ENCODE measurements at places on chromosomes 7 and 10.
A peak's percentile ranks its signal among the peaks of the same experiment; 100 is the strongest.

DNA sequence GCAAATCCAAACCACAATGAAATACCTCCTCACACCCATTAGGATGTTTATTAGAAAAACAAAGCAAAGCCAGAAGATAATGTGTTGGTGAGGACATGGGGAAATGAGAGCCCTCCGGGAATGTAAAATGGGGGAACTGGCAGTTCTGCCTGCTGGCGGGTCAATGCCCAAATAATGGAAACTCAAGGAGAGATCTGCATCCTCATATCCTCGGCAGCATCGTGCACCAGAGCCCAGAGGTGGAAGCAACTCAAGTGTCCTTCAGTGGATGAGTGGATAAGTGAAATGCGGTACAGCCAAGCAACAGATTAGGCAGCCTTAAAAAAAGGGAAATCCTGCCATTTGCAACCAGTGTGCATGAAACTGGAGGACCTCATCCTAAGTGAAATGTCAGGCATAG is 325.2 kb downstream of the WDR37 start:
- no peak for DNase-seq

GRCh38 chr7:99837649-99838361 is 10.0 kb downstream of the CYP3A43 start:
- no peak for DNase-seq

- no peak for DNase-seq
Observed at GRCh38 chr10:104678658-104679057, 37.6 kb downstream of the SORCS3 start.

- DNase-seq = no peak
Observed at GRCh38 chr10:123297175-123297574, 143.0 kb downstream of the BUB3 start.

DNA sequence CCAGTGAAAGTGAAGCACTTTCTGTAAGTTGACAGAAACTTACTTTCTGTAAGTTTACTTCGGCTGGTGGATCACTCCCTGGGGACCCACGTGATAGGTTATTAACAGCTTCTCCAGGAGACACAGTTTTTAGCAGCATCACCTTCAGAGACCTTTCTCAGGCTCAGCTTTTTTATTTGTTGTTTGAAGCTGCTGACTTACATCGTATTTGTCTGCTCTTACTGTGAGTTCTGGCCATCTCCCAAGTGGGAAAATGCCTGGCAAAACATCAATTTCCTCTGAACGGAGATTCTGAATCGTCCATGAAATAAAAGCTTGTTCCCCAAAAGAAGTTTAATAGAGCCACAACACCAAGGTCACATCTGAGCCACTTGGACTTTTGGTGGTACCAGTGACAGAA is 178.7 kb upstream of the PODXL start:
- no peak for DNase-seq

DNA sequence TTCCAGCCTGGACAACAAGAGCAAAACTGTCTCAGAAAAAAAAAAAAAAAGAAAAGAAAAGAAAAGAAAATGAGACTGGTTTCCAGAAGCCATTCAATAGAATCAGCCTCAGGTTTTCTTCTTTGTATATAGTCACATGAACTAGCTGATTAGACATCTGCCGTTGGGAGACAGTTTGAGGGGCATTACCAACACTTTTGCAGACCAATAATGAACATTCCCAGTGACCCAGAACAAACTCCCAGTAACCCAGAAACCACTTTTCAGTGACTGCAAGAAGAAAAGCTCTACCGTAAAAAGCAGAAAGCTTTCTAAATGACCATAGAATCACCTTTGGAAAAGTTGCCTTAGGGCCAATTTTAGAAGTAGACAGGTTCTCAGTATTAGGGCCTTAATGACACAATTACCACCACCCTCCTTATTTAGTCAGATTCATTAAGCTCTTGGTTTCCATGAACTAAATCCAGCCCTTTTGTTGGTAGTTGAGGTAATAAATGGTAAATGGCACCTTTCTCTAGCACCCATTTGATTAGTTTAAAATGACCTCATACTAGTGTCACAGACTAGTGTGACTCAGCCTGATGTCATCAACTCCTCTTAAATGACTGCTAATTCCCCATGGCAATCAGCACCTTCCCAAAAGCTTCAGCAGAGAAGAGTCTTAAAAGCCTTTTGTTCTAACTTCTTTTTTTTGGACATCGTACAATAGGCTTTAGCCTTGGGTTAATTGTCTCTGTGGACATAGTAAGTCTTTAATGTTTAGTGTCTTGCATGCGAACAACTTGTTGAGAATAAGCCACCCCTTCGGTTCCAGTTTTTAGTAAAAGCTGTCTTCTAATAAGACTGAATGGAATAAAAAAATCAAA is 33.6 kb upstream of the XRCC2 start:
- DNase-seq = no peak

- DNase-seq = no peak
Observed at GRCh38 chr10:21099291-21100062, 202.4 kb upstream of the NEBL start.

- peak; percentile 40 for DNase-seq
Observed at GRCh38 chr10:78451592-78451991, 417.9 kb downstream of the RPS24 start.

- DNase-seq = no peak
Observed at GRCh38 chr7:92988051-92988450, 129.7 kb downstream of the SAMD9 start.

DNA sequence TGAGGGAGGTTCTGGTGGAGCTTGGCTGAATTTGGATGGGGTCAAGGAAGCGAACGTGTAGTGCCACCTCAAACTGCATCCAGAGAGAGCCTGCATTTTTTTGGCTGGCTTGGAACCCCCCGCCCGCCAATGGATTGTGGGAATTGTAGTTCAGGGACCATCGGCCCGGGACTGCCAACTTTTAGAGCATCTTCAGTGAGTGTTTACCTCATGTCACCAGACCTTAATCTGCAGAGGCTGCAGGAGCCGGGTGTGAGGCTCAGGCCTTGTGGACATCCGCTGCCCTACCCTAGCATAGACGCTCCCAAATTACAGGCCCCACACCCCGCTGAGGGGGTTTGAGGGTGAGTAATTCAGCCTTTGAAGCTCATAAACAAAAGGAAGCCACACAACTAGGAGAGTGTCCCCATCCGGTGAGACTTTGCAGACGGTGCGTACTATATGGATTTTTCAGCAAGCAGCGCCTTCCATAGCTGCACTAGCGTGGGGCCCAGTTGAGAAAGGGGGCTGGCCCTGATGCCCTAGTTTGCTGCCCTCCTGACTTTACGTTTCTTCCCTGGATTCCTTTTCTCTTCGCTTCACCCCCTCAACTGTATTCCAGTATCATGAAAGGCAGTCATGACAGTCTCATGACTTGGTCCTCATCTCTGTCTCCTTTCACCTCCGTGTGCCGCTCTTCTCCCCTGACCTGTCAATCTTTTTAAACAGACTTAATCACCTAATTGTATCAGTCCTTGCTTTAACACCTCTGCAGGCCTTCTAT is 717 bp downstream of the CNPY4 start:
- DNase-seq = peak; percentile 83

DNA sequence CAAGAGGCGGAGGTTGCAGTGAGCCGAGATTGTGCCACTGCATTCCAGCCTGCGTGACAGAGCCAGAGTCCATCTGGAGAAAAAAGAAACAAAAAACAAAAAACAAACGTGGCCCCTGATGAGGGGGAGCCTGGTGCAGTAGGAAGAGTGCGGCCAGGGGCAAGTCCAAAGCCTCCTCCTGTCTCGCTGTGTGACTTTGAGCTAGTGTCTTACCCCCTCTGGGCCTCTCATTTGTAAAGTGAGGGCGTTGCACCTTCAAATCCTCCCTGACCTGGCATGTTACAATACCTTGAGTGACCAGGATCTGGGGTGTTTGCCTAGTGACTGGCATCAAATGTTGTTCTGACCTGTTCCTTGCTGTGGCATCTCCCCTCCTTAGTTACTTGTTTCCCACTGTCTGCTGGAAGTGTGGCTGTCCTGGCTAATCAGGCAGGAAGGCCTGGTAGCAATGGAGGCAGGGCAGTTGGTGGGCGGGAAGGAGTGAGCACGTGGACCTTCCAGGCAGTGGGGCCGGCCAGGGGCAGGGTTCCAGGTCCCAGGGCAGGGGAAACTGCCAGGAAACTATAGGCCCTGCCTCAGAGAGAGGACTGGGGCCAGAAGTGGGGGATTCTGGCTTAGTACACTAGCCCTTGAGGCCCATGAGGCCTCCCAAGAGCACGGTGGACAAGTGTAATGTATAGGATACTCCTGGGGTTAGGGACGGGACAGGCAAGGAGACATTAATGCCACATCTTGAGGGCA is 24.5 kb upstream of the GOLGA7B start:
- peak; percentile 55 for DNase-seq

DNA sequence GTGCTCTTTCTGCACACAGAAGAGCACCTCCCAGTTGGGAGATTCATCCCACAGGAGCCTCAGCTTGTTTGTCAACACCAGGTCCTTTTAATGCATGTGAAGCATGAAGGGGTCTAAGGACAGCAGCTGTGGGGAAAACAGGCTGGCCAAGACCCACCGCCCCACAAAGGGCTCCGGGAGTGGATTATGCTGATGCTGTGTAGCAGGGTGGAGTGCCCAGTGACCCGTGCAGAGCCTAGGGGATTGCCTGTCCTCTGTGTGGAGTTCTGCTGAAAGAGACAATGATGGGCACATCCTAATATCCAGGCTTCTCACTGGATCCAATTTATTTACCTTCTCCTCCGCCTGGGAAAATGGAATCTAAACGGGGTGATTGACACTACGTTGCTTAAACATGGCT is 74.0 kb downstream of the PIP4K2A start:
- DNase-seq = no peak

- DNase-seq = no peak
Observed at GRCh38 chr7:111238886-111239285, 148.0 kb downstream of the LRRN3 start.

- no peak for DNase-seq
Observed at GRCh38 chr10:17918187-17918903, 33.4 kb upstream of the SLC39A12 start.

GRCh38 chr7:27110186-27111031 is 7.9 kb upstream of the HOXA2 start:
- DNase-seq = peak; percentile 66

DNA sequence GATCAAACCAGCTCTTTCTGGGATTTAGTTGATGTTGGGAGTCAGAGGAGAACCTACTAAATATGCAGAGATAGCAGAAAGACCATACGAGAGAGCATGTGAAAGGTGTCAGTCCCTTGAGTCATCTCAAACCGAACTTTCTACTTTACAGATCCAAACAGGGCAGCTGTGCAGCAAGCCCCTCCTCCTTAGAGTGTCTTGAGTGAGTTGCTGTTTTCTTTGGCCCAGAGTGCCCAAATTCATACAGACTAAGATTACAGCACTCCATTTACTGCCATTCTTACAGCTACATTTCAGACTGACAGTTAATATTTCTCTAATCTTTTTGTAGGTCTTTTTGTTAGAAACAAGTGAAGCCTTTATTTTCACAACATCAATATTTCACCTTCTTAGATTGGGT is 53.4 kb downstream of the NRCAM start:
- DNase-seq = no peak

DNA sequence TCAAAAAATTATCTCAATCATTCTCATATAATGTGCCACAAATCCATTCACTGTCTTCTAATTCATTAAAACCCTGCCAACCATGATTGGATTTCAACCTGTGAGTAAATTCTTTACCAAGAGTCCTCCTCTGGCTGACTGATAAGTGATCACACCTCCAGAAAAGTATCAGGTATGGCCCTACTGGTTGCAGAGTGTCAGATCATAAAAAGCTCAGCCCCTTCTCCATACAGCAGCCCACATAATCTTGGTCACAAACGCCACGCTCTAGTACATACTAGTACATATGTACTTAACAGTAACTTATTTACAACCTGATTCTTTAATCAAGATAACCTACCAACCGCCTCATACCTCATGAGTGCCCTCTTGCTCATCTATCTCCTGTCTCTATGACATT is 26.1 kb downstream of the UBE2H start:
- DNase-seq = no peak

- no peak for DNase-seq
Observed at GRCh38 chr10:34702093-34702937, 112.8 kb downstream of the PARD3 start.

DNA sequence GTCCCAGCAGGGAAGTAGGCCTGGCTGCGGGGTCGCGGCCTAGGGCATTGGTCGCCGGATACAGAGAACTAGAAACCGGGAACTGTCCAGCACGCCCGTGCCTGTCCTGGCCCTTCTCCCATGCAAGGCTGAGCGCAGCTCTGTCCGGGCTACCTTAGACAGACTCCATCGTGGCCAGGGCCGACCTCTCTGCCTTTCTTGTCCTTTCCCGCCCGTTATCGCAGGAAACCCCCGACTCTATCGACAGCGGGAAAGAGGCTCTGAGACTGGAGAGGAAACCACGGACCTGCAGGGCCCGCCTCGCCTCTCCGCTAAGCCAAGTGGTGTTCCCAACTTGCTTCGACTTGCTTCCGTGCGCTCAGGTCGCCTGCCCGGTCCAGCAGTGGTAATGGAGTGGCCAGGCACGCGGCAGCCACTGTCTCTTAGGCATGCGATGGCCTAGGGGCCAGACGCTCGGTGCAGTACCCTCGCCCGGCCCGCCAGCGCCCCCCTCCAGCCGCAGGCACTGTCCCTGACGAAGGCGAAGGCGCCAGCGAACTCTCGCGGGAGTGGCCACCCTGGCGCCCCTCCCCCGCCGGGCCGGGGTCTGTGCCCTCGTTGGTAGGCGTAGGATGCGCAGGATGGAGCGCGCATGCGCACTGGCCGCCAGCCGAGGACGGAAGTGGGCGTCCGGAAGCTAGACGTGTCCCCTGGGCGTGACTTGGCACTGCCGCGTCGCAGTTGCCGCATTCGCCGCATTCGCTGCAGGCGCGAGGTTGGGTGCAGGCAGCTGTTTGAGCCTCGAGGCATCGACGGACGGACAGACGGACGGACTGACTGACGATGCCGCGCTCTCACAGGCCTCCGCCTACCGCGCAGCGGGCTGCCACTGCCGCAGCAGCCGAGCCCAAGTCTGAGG is 54.4 kb downstream of the MCMBP start:
- DNase-seq = peak; percentile 90

DNA sequence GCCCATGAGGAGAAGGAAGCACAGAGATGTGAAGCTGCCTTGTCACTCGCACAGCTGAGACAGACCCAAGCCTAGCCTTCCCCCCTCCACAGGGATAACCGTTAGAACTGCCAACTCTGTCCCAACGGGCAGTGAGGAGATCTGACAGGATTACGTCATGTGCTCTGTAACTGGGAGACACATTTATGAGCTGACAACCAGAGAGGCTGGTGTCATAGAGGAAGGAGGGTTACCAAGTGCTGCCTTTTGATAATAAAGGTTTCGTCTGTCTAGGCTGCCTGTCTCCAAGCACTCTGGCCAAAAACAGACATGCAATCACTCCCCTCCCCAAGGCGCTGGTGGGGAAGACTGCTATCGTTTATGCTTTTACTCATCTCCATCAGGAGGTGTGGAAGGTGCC is 165.9 kb downstream of the PLXNA4 start:
- DNase-seq = no peak

GRCh38 chr10:82575318-82575717 is 700.3 kb downstream of the NRG3 start:
- no peak for DNase-seq

DNA sequence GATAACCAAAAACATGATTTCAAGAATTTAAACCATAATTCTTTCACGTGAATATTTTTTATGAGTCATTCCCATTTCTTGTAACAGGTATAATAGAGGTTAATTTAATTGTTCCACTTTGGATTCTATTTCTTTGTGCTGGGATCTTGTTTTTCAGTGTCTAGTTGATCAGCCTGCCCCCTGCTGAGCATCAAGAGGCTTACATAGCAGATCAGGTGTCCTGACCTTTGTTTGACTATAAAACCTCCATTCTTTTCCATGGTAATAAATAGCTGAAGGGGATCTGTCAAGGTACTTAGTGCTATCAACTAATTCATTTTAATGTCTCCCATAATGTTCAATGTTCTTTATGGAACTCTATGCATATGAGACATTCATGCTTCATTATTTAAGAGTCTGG is 4.9 kb downstream of the COL17A1 start:
- DNase-seq = no peak

Data from left hindlimb (tissue), 1 donor.